ENCODE measurements at places on chromosomes 6 and 20. TPM values are rescaled to one million over a fixed set of nuclear protein-coding genes. Genes with fewer than 3 reads are reported as not detected.

GRCh38 chr20:62215991-62216635 is 4.0 kb downstream of the HRH3 start:
- DNase-seq, result no peak

DNA sequence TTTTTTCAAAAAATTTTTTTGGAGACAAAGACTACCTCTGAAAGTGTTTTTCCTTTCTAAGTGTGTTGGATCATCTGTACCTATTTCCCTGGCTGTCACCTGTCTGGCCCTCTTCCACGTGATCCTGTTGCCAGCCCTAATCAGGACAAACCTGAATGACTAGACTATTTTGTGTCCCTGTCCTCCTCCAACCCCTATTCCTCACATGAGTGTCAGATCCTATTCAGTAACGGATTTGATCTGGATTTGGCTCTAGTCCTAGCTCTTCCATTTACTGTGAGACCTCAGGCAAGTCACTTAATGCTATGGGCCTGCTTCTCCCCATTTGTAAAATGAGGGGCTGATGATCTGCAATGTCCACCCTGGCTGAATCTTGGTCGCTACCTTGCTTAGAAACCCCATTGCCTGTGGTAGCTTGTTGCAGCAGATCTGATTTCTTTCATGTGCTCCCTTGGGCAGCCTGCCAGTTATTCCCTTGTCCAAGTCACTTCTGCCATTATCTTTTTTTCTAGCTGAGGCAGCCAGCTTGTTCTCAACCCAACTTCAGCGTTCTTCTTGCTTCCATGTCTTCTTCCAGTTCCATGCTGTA is 4.8 kb downstream of the PHF20 start:
- DNase-seq, result no peak

DNA sequence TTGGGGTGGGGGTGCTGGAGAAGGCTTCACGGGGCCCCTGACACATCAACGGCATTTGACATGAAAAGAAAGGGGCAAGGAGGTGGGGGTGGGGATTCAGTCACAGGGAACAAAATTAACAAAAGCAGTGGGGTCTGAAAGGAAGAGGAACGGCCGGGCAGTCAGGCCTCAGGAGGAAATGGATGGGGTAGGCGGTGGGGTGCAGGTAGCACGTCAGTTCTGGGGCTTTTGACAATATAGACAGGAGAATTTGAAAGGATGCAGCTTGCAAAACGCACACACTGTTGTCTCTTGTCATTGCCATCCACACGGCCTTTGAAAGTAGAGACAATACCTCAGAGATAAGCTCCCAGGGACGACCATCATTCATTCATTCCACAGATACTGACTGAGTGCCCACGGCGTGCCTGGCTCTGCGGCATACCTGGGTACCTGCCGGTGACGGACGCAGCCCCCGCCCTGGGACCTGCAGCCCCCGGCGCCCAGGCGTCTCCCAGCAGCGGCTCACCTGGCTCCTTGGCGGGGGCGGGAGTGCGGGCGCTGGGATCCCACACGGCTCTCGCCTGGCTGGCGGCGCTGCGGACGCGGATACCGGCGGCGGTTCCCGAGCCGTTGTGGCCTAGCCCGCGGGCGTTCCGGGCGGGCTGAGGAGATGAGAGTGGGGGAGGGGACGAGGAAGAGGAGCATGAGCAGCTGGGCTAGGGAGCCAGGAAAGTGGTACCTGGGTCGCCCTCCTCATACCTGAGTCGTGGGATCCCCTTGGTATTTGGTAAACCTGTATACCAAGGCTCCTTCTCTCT is at the start of gene SLC26A8:
Gene SLC26A8, minus strand, starts transcription at position 646 of the 800 bp plus-strand sequence. CDS start 4,934 bp downstream, outside the sequence.
- DNase-seq, result no peak

CCM2L gene
- 12.3 TPM for total RNA-seq

DNA sequence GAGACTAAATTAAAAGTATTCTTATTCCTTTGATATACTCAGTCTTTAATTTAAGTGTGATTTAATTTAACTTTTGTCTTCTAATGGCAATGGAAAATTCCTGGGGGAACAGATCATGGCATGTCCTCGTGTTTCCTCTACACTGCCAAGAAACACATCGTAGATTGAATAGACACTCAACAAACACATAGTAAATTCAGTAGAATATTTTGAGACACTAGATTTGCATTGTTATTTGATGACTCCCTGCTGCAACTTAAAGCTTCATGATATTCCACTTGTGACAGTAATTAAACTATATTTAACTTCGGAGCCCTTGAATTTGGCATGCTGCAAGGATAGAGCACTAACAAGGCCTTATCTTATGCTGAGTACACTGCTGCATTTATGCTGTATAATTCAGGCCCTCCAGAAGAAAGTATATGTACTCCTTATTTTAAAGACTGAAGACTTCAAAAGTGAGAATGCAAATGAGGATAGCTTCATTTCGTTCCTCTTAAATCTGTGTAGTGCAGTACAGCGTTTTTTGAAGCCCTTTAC is 84.3 kb downstream of the GRM1 start:
- DNase-seq, result no peak

GRCh38 chr6:158868890-158869825 is 50.0 kb upstream of the EZR start:
- no peak for DNase-seq

GRCh38 chr6:74091136-74091793 is 395.3 kb downstream of the CD109 start:
- peak; percentile 31 for DNase-seq

GRCh38 chr6:116218172-116218633 is 35.7 kb downstream of the TSPYL4 start:
- no peak for DNase-seq

ZDHHC14 gene
- 32.6 TPM for total RNA-seq

GRCh38 chr6:160079686-160080043 is 42.0 kb upstream of the SLC22A1 start:
- DNase-seq, result no peak

- no peak for DNase-seq
Observed at GRCh38 chr6:42693725-42694323, 28.6 kb downstream of the PRPH2 start.

DNA sequence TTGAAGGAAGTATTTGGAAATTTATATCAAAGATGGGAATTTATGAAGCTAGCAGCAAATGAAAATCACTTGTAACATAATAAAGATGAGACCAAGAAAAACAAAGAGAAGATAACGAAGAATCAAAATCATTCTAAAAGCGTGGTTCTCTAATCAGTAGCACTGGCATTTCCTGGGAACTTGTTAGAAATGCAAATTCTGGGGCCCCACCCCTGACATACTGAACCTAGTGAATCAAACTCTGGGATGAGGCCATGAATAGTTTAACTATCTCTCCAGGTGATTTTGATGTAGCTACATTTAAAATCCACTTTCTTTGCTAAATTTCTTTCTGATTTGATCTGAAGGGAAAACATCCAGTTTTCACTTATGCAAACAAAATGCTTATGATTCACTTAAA is 1075.6 kb downstream of the HACE1 start:
- no peak for DNase-seq

EDN1 gene
- 376 TPM for total RNA-seq

SLC17A3 gene
- not detected for total RNA-seq

GRCh38 chr6:96631248-96631647 is 68.3 kb downstream of the FHL5 start:
- no peak for DNase-seq

DNA sequence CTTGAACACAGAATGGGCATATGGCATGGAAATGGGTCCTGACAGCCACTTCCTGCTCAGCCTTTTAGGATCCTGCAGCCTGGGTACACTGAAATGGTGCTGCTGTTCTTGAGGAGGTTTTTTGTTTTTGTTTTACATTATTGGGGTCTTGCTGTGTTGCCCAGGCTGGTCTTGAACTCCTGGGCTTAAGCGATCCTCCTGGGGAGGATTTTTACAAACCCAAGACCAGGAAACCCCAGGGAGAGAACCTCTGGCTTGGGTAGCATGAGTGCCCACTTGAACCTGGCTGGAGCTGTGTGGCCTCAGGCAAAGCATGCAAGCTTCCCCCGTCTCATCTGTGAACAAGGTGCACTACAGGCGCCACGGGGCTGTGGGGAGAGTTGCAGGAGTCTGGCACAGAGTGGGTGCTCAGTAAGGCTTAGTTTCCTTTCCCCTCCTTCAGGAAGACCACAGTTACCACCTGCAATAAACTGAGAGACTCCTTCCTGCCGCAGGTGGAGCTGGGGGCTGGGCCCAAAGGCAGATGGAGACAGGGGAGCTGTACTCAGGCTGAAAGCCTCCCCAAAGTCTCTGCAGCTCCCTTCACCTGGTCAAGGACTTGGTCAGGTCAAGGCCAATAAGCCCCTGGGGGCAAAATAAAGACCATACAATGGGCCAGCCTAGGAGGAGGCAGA is 1.8 kb downstream of the SLA2 start:
- DNase-seq, result no peak

DNA sequence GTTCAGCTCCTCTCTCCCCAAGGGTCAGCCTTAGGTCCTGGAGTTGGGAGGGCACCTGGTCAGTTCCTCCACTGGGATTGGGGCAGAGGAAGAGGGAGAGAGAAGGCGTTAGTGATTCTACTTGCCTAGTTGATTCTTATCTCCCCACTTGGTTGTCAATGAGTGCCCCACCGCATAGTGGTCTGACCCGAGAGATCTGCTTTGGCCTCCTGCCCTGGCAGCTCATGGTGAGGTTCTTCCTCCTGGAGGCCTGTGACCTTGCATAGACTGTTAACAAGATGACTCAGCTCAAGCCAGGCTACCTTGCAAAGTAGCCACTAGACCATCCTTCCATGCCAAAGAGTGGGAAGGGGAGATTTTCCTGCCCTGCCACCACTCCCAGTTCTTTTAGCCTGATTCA is 160.6 kb downstream of the TMEM200A start:
- DNase-seq, result no peak

- DNase-seq, result no peak
Observed at GRCh38 chr6:37602346-37602745, 95.3 kb downstream of the MDGA1 start.

DNA sequence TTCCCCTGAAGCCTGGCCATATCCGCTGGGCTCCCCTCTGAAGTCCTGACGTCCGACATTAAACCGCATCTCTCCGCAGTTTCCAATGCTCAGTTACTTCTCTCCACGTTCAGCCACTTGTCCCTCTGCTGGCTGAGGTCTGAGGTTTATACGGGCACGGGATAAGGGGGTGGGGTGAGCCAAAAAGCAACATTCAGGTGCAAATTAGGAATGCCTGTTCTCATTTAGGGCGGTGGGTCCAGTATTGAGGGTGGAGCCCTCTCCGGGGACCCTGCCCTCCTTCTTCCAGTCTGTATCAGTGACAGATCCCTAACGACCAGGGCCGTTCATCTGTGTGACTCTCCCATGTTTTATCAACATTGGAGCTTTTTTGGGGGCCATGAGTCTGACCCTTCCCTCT is 1454.4 kb downstream of the HACE1 start:
- no peak for DNase-seq

PREX1 gene
- total RNA-seq, result 84.9 TPM
